ENCODE measurements at places on chromosomes 11 and 22. TPM values are rescaled to one million over a fixed set of nuclear protein-coding genes. Genes with fewer than 3 reads are reported as not detected.

RAC2 gene
- 5.1 TPM for total RNA-seq

- no peak for DNase-seq
Measured at GRCh38 chr11:91698845-91699244, 525.8 kb upstream of the FAT3 start.

- no peak for DNase-seq
Measured at GRCh38 chr11:47724041-47724729, 9.0 kb upstream of the AGBL2 start.

DNA sequence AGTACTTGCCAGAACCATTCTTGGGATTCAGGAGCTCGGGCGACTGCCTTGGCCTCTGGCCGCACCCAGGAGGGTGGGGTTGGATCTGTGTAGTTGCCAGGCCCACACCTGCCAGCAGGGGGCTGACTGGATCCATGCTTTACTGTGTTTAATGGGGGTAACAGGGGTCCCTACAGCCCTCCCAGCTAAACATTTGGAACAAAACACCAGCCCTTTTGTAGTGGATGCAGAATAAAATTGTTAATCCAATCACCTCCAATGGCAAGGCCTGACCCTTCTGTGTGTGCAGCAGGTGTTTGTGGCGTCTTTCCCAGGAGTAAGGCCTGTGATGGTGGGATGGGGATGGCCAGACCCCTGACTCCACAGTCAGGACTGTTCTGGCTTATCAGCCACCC lies 22.5 kb downstream of the SUN2 start:
- DNase-seq: peak; percentile 71

DNA sequence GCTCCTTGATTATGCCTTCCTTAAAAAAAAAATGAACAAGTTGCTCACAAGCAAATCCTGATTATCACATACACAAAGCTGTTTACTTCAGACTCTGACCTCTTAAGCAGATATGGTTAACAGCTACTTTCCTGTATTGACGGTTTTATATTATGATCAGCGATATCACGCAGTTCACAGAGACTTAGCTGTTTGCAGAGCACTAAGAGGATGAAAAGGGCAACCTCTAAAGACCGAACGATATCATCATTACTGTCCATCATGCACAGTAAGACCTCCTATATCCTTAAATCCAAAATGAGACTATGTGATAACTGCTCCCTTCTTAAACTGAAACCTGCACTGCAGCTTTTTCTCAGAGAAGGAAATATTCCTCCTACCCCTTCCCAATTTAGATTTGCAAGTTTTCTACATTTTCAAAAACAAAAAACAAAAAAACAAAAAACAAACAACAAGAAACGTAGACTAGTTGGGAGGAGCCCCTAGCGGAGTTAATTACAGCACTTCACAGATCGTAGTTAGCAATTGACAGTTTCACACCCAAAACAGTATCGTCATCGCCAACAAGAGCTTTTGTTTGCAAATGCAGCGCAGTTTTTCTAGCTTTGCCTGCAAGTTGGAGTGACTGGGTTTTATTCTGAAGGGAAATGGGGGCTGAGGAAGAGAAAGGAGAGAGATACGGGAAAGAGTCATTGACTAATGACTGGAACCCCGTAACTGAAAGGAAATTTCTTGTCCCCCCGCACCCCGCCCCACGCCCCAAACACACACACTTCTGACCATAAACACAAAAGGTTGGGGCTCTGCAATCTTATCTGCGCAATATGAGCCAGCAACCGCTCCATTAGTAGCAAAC lies 1.2 kb downstream of the DDX6 start:
- DNase-seq: no peak

INPP5J gene
- total RNA-seq: 15.7 TPM

GRCh38 chr11:125447721-125448120 lies 48.3 kb downstream of the FEZ1 start:
- no peak for DNase-seq

PATE2 gene
- total RNA-seq: not detected

GRCh38 chr22:17675584-17675983 lies 37.0 kb downstream of the BCL2L13 start:
- no peak for DNase-seq

GRCh38 chr22:29031227-29032011 lies 30.2 kb downstream of the C22orf31 start:
- peak; percentile 39 for DNase-seq

DNA sequence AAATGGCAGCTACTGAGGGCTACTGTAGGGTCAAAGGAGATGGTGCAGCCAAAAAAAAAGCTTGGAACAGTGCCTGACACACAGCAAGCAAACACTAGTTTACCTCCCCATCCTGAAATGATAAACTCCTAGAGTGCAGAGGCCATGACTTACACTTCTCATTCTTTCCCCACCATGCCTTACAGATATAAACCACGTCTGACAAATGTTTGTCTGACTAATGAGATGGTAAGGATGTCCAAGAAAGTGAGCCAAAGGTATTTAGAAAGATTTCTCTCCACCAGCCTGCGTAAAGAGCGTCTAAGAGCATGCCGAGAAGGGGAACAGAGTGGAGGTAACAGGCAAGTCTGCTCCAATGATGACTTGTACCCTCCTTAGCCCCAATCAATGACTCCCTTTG lies 99.0 kb downstream of the LARGE1 start:
- DNase-seq: no peak

SERPIND1 gene
- not detected for total RNA-seq

GRCh38 chr11:131498631-131499160 lies 128.3 kb downstream of the NTM start:
- no peak for DNase-seq

DNA sequence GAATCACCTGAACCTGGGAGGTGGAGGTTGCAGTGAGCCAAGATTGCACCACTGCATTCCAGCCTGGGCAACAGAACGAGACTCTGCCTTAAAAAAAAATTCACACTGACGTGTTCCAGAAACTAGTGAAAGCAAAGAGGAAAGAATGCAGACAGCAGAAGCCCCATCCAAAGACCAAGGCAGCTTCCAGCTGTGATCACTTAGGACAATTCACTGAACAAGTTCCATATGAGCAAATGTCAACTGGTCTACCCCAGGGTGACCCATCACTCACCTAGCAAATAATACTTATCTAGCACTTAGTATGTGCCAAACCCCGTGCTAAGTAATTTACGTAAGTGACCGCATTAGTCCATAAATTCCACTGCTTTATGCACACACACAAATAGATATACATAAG lies 138.9 kb downstream of the LARGE1 start:
- no peak for DNase-seq

PLEKHA7 gene
- total RNA-seq: 19.2 TPM

XNDC1N gene
- 4.0 TPM for total RNA-seq

DNA sequence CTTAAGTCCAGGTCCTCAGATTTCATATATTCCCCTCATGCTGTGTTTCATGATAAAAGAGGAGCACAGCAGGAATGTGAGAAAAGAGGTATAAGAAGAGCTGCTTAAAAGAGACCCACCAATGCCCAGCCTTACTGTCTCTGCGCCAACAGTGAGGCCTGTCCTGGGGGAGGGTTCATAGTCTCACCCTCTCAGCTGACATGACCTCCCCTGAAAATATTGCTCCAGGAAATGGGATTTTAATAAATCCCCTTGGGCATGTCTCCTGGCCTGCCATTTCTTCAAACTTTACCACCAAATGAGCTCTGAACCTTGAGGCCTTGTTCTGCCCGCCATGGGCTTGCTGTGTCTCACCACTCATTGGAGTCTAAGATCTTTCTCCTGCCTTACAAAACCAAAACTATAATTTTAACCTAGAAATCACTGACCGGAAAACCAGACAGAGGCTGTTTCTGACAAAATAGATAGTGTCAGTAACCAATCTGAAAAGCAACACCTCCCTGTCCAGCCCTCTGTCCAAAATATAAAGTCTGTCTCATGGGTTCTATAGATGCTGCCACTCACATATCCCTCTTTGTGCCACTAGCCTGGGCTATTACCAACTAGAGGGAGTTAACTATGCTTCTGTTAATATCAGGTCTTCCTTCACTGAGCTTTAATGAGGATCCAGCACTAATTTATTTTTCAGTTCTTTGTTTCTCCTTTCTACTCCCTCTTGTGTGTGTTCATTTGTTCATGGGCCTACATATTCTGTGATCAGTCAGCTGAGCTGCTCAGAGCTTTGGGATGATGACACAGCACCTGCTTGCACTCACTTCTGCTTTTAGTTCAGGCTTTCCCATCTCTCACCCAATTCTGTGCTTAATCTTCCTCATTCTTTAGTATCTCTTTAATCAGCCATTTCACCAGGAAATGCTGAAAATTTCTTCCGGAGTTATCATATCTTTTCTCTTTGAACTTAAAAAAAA lies at the start of gene OR2AG2:
OR2AG2 (minus strand) TSS at position 51 of the 968 bp plus-strand sequence. CDS start 3,019 bp downstream, outside the sequence.
- no peak for DNase-seq

NAP1L4 gene
- total RNA-seq: 173 TPM

GRCh38 chr11:79237703-79238102 lies 203.1 kb downstream of the TENM4 start:
- DNase-seq: no peak

OR4C13 gene
- total RNA-seq: not detected

GRCh38 chr11:35012467-35013191 lies 96.2 kb downstream of the PDHX start:
- no peak for DNase-seq

APOBEC3F gene
- 4.4 TPM for total RNA-seq

- DNase-seq: peak; percentile 51
Measured at GRCh38 chr11:65078151-65078550, 5.7 kb downstream of the CDCA5 start.

DNA sequence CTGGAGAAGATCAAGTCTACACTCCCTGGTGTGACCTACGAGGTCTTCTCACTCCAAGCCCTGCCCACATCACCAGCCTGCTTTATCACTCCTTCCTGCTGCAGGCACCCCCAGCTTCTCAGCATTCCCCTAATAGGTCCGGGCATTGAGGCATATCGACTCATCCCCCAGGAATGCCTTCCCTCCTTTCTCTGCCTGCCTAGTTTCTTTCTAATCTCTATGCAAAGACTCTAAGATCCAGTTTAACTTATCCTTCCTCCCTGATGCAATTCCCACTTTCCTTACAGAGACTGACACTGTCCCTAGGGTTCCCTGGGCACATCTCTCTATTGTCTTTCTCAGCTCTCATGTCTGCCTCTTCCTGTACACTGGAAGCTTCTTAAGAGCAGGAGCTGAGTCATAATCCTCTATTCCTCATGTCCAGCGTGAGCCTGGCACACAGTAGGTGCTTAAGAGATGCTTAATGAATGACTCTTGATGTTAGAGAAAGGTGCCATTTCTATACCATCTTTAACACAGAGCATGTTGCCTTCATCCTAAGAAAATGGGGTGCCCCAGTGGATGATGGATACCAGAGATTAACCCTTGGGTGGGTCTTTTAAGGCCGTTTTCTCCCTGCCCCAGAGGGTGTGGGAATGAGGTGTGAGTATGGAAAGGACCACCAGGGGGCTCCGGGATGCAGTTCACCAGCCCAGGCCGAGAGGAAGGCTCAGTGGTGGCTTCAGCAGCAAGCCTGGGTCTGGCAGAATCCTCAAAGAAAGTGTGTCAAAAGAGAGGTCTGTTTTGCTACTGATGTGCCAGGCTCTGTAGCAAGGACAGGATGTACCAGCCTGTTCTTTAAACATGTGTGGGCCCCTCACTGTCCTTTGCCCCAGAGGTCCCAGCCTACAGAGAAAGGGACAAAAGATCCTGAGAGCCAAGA lies 34.7 kb downstream of the PARVA start:
- peak; percentile 74 for DNase-seq

DNA sequence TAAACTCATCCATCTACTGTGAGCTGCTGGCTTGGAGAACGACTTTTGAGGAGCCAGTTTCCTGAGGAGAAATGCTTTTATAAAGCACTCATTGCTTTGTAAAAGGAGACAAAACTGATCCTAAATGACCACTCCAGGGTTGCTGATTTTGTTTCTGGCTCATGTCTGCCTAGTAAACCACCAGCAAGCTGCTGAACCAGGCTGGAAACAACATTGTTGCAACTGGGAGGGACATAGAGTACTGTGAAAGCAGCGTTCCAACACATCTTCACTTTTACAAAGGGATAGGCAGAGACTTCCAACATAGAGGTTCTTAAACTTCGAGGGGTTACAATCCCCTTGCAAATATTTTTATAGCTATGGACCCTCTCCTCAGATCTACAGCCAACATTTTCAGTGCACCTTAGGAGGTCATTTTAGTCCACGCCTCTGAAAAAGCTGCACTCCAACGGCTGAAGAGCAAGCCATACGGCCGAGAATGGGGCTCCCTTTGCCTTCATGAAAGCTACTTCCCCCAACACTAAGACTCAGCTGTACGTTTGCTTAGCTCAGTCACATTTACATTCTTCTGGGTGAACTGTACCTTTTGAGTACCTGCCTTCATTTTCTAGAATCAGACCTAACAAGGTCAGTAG lies 54.7 kb downstream of the PANX1 start:
- DNase-seq: no peak

DNA sequence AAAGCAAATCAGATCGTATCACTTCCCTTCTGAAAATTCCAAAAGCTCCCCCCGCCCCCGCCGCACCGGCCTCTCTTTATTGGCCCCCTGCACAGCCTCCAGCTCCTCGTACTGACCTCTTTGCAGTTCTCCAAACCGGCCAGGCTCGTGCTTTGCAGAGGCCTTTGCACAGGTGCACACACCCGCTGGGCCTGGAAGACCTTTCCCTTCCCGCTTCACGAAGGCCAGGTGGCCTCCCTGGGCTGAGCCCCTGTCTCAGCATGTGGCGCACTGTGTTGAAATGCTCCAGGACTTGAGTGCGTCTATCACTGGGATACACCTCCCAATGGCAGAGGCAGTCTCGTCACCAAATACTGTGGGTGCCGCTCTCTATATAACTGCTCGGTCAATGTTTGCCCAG lies 13.2 kb upstream of the ADA2 start:
- DNase-seq: no peak

CHADL gene
- 25.4 TPM for total RNA-seq

PYGM gene
- 175 TPM for total RNA-seq

GRCh38 chr11:114915871-114916805 lies 237.8 kb downstream of the NXPE2 start:
- DNase-seq: no peak

DNA sequence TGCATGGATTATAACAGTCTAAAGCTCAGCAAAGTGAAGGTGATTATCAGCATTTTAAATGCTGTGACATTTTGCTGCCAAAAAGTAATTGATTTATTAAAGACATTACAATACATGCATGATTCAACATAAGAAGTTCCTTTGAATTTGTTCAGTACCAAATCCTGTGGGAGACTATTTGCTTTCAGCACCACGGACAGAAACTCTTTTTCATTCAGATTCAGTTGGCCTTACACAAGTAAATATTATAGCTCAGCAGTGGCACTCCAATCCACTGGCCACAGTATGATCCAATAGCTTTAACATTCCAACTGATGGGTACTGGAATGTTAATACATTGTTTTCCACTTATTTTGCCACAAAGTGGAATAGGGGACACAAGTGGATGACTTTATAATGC lies 806.7 kb downstream of the NTM start:
- no peak for DNase-seq

GRCh38 chr11:23727387-23727786 lies 769.5 kb upstream of the LUZP2 start:
- DNase-seq: no peak

Measured in left ventricle myocardium superior (tissue), 1 donor.